ENCODE measurements at places on chromosomes 12 and 14.

GRCh38 chr12:69457433-69457832, 12.8 kb upstream of the FRS2 start:
- DNase-seq = no peak

DNA sequence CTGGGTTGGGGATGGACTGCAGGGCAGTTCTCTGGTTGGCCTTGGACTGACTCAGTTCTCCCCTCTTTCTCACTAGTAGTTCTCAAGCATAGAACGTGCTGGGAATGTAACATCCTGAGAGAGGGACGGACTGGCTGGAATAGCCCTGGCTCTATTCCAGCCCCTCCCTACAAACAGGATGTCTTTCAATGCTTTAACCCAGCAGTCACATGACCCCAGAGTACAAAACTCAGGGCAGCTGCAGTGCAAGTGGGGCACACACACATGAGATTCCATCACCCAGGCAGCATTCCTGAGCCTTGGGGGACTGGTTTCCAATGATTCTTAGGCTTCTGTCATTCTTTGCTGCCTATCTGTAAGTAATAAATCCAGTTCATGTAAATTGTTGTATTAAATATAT, 1.6 kb upstream of the ACOT6 start:
- DNase-seq = no peak

GRCh38 chr12:108933949-108934348, 54.1 kb downstream of the DAO start:
- no peak for DNase-seq

DNA sequence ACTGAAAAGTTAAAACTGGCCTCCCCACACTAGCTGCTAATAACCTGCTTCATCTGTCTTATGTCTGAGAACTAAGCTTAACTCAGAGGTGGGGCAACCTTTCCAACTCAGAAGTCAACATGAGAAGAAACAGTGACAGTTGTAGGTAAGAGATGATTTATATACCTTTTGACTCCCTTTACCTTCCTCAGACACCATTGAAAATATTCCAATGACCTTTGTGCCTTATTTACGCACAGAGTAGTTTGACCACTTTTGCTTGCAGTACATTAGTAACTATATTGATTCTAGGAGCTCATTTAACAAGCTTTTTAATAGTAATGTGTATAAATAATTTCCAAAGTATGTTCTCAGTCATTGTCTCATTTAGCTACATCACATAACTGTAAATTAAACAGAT, 77.6 kb downstream of the ALX1 start:
- no peak for DNase-seq

- DNase-seq = no peak
Observed at GRCh38 chr14:22213120-22213519, 375.9 kb downstream of the DAD1 start.

- no peak for DNase-seq
Observed at GRCh38 chr14:24093207-24093900, 757 bp upstream of the PCK2 start.
